COLO829 (cell line): ENCODE measurements at places on chromosomes 13 and 19.

DNA sequence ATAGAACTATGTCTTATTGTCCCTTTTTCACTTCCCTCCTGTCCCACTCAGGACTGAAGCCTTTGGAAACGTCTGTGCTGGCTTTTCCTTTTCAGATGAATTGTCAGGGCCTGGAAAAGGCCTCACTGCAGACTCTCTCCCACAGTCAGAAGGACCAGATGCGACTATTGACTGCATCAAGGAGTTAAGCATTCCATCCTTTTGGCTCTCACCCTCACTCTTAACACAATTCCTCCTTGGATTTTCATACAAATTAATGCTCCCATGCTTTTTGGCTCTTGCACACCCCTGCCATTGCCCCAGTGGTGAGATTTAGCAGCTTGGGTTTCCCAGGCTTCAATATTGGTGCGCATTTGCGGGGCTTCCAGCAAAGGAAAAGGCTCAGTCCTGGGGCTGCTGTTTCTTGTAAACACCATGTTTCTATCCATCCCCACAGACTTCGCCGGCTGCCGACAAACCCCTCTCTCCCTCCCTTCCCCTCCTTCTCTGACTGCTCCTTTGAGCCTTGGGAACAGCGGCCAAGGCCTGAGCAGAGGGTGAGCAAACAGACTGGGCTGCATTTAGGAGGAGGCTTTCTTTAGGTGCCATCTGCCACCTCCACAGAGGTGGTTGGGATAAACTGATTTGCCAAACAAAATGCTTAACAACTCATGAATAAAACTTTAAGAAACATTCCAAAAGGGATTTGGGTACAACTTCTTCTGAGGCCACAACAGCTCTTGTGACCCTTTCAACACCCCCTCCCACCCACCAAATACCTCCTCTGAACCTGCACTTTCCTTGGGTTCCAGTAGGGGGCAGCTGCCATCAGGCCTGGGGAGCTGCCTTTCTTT, 48.6 kb upstream of the PCDH8 start:
- peak; percentile 9 for DNase-seq

- no peak for DNase-seq
Observed at GRCh38 chr13:95783747-95784146, 106.8 kb downstream of the DNAJC3 start.

- no peak for DNase-seq
Observed at GRCh38 chr19:34260771-34261173, 6.4 kb downstream of the GARRE1 start.

- DNase-seq = no peak
Observed at GRCh38 chr19:13579388-13580060, 73.2 kb upstream of the CACNA1A start.

DNA sequence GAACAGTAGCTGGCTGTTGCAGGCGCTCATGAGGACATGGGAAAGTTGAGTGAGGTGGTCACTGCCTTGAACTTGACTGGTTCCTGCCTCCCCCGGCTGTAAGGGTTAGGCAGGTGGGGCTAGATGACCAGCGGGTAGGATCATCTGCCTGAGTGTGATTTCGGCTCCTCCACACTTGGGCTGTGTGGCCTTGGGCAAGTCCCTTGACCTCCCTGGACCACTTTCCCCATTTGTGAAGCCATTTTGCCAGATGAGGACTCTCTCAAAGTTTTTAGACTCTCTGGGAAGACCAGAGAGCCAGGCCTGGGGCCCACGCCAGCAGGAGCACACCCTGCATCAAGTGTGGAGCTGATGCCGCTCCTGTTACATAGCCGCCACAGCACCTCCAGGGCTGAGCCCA, 9.5 kb downstream of the PPP1R37 start:
- no peak for DNase-seq

GRCh38 chr19:18453269-18454024, 15.5 kb upstream of the ISYNA1 start:
- DNase-seq = no peak

- DNase-seq = no peak
Observed at GRCh38 chr13:48778610-48779009, 124.9 kb downstream of the CYSLTR2 start.

DNA sequence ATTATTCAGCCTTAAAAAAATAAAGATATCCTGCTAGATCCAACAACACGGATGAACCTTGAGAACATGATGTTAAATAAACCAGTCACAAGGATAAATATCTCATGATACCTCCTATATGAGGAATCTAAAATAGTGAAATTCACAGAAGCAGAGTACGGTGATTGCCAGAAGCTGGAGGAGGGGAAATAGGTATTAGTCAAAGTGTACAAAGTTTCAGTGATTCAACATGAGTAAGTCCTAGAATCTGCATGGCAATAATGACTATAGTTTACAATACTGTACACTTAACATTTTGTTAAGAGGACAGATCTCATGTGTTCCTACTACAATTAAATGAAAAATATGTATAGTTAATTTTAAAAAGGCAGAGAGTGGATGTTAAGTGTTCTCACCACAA, 206.6 kb upstream of the SLC10A2 start:
- no peak for DNase-seq

- DNase-seq = no peak
Observed at GRCh38 chr19:13993590-13994300, 12.4 kb downstream of the RFX1 start.

GRCh38 chr13:79413521-79413920, 7.5 kb upstream of the RBM26 start:
- no peak for DNase-seq

GRCh38 chr19:46659151-46660007, 1.6 kb downstream of the DACT3 start:
- no peak for DNase-seq

DNA sequence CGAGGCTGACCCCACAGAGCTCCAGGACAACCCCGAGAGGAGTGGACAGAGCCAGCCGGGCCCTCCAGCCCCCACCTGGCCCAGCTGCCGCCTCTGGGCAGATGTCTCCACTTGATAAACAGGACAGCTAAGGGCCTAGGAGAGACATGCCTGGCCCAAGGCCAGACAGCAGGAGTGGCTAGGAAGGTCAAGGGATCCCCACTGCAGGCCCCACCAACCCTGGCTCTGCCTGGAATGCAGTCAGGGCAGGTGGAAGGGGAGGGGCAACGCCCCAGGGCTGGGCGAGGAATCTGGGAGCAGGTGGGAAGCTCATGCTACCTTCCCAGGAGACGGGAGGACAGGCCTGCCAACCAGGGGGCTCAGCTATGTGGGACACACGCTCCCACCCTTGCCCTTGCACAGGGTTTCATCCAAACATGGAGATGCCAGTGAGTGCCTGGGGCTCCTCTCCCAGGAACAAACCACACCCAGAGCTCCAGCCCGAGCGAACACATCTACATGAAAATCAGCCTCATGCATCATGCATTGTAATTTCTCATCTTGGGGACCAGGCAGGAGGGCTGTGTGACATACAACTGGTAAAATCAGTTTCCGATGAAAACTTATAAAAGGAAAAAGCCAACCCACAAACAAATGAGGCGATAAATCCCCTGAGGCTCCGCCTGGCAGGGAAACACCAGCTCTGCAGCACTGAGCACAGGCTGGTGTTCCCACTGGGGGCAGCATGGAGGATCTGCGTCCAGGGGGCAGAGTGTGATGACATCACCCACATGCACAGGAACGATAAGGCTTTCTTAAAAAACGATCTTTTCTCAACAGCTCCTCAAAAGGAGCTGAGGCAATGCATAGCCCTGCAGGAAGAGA, 25.0 kb downstream of the SH3GL1 start:
- DNase-seq = no peak

GRCh38 chr19:40358773-40359172, 10.3 kb downstream of the PLD3 start:
- DNase-seq = no peak

- no peak for DNase-seq
Observed at GRCh38 chr13:30113983-30114570, 193.3 kb downstream of the KATNAL1 start.

GRCh38 chr19:41367848-41368301, 3.9 kb upstream of the B9D2 start:
- DNase-seq = no peak

DNA sequence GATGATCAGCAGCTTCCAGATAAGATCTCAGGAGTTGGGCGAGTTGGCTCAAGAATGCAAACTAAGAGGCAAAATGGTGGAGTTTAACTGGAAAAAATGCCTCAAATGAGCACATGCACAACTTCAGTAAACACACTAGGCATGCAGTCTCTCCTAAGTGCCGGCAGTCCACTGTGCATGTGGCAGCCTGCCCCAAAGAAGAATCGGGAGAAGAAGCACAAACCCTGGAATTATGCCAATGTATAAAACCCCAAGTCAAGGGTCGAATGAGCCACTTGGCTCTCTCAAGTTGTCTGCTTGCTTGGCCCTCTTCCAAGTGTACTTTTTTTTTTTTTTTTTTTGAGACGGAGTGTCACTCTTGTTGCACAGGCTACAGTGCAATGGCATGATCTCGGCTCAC, 53.3 kb upstream of the SLITRK1 start:
- DNase-seq = no peak

DNA sequence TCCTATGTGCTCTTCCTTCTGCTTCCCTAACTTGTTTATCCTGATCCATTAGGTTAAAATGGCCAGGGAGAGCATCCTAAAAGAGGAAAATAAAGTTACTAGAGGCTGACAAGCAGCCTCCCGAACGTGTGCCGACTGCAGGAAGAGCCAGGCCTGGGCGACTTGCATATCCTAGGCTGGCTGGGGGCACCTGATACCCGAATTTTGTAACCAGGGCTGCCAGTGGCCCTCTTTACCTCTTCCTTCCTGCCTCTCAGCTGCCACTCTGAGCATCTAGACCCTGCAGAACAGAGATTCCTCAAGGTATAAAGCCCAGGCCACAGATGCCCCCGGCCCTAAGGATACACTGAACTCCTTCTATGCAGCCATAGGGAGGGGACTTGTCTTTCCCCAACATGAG, 48.5 kb upstream of the KATNAL1 start:
- DNase-seq = no peak

DNA sequence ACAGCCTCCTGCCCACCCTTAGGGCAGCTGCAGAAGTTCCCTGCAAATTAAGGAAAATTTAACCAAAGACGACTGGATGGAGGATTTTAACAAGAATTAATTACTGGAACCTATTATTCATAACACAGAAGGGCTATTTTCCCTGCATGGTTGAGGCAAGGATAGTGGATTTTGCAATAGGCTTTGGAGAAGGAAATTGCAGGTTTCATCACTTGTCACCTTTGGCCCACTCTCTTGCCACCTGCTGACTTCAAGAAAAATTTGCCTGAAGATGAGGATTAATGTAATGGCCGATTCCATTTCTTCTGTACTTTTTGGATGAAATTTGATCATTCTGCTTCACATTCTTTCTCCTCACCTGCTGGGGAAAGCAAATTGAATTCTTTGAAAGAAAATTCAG, 261.7 kb downstream of the FGF9 start:
- no peak for DNase-seq

GRCh38 chr13:73090116-73090822, 31.5 kb downstream of the KLF5 start:
- peak; percentile 49 for DNase-seq

DNA sequence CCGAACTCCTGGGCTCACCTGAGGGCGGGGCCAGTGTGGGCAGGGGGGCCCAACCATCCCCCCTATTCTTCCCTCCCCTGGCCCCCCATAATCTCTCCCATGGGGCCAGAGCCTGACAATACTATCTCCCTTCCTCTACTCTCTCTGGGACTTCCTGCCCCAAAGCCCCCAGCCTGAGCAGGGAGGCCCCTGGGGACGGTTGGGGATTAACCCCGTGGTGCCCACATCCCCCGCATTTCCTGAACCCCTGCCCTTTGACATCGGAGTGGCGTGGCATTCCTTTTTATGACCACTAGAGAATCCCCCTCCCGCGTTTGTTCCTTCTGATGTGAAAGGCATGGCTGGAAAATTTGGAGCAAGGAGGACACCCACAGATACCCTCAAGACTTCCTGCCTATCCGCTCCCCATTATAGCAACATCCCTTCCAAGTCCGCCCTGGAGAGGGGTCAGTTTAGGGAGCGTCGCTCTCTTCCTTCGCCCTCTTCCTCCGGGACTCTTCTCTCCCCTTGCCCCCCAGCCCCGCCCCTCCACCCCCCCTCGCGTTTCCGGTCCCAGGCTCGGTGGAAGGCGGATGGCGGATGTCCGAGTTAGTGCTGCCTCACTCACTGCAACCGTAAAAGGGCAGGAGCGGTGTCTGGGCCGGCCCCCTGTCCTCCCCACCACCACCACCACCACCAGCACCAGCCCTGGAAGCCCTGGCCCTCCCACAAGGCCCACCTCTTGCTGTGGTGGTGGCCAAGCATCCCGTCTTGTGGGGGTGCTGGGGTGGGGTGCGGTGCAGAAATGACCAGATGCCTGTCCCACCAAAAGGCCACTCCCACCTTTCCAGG, 1.8 kb downstream of the VASP start:
- DNase-seq = peak; percentile 75

- DNase-seq = no peak
Observed at GRCh38 chr19:41587101-41587837, 11.3 kb downstream of the CEACAM21 start.

DNA sequence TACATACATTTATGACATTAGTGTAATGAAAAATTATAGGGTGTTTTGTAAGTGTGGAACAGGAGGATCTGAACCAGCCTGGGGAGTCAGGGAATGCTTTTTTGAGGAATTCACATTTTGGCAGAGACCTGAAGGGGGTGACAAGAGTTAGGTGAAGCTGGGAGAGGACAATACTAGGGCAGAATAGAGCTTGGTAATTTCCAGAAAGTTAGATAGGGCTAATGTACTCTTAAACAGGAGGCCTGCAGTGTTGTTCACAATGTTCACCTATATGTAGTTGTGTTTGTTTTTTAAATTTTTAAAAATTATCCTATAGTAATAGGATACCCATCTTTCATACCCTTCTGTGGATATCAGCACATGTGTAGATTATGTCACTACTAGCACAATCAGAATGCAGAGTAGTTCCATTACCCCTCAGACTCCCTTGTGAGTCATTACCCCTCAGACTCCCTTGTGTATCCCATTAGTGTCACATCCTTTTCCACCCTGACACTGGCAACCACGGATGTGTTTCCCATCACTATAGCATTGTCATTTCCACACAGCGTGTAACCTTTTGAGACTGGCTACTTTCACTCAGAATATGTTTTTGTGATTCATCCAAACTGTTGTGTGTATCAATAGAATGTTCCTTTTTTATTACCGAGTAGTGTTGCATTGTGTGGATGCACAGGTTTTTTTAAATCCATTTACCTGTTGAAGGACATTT, 43.1 kb downstream of the PCCA start:
- peak; percentile 87 for DNase-seq

DNA sequence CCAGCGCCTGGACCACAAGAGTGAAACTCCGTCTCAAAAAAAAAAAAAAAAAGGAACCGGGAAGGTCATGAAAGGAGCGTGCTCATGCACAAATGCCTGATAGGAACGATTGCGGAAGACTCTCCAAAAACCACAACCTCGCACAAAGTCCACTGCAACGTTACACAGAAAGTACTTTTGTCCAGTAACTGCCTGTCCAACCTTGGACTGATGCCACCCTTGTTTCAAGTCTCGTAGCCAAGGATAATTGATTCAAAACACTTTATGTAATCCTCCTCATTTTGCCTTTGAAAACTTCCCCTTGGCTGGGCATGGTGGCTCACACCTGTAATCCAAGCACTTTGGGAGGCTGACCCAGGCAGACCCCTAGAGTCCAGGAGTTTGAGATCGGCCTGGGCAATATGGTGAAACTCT, 13.7 kb downstream of the LGALS7 start:
- peak; percentile 69 for DNase-seq

GRCh38 chr19:4376028-4376670, 24.2 kb downstream of the SH3GL1 start:
- DNase-seq = no peak
